ENCODE measurements at places on chromosomes 12 and 14.

- no peaks in the 10 kb centered on the region for H3K27me3 ChIP-seq
- H3K36me3 ChIP-seq, result no peaks in the 10 kb centered on the region
These were observed 181.3 kb downstream of the KIF26A start for GRCh38 chr14:104319491-104320241.

DNA sequence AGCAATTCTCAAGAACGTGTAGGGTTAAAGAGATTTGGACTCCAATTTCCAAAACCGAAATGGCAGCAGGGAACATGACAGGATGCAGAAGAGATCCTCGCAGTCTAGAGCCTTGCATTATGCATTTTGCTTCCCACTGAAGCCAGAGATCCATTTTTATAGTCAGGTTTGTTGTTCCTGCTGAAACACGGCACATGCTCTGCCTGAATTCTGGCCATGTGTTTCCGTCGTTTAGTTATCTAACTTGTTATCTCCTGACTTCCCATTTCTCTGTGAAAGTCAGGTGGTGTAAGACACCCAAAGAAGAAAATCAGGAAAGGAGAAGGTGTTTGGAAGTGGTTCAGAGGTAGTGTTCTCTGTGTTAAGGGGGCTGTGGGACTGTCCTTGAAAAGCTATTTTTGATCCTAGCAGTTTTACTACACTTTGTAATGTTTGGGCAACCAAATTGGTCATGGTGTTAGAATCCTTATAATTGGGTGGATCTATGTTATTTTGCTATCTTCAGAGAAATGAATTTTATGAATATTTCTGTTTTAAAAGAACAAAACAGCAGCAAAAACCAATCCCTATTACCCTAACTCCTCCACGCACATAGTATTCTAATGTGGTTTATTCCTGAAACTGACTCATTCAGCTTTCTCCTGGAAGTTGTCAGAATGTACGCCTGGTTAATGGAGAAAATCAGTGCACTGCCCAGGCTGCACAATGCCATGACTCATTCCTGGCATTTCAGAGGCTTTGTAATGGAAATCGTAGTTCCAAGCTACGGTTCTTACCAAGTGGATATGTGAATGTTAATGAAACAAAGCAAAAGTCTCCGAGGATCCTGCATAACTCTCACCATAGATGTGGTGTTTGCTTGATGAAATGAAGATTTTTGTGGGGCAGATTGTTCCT lies 110.1 kb downstream of the SAMD4A start:
- H3K4me1 ChIP-seq, result peaks cover 6% of the 10 kb centered on the region
- peaks cover 21% of the 10 kb centered on the region for H3K27me3 ChIP-seq
- no peak overlapping the region for H3K27ac ChIP-seq
- H3K36me3 ChIP-seq, result no peaks in the 10 kb centered on the region
- no peak overlapping the region for H3K4me3 ChIP-seq

GRCh38 chr14:103707329-103708263 lies 7.7 kb downstream of the XRCC3 start:
- DNase-seq, result no peak
- no peak overlapping the region for H3K27ac ChIP-seq
- H3K4me1 ChIP-seq, result peaks cover 5% of the 10 kb centered on the region
- peaks cover 30% of the 10 kb centered on the region for H3K36me3 ChIP-seq
- no peak overlapping the region for H3K4me3 ChIP-seq

GRCh38 chr12:124168016-124168786 lies 126.7 kb upstream of the RFLNA start:
- no peaks in the 10 kb centered on the region for H3K36me3 ChIP-seq
- no peak overlapping the region for H3K27ac ChIP-seq
- H3K27me3 ChIP-seq, result peaks cover 1% of the 10 kb centered on the region
- no peaks in the 10 kb centered on the region for H3K4me1 ChIP-seq
- no peak for DNase-seq

DNA sequence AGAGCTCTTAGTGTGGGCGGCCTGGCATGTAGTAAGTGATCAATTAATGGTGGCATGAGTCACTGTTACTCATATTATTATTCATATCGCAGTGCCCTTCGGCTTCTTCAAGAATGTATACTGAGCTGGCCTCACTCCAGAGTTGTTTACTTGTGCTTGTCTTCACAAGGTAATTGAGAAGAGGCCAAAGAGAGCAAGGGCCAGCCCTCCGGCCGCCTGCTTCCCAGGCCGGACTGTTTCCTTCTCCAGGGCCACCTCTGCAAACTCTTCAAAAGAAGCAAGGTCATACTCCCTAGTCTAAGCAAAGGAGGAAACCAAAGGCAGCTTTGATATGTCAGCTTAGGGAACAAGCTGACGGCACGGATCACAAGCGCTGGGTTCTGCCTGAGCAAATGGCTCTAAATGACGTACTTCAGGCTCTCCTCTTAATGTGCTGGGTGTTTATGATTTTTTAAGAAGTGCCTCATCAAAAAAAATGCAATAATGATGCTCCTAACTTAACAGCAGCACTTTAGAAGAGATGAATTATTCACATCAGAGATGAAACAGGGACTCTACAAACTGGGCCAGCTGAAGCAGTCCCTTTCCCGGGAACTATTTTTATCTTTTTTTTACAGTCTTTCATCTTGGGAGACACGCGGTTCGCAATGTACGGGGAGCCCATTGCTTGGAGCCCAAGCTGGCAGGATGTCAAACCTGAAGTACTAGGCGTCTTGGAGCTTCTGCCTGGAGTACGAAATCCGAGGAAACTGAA lies 65.6 kb upstream of the DLK1 start:
- H3K27ac ChIP-seq, result no peak overlapping the region
- H3K36me3 ChIP-seq, result no peaks in the 10 kb centered on the region
- H3K27me3 ChIP-seq, result peaks cover 4% of the 10 kb centered on the region
- peaks cover 2% of the 10 kb centered on the region for H3K4me1 ChIP-seq
- no peak overlapping the region for H3K4me3 ChIP-seq

Measured in activated CD4-positive, alpha-beta T cell treated with anti-CD3 and anti-CD28 coated beads, Interleukin-2, amount 10 ng/mL, durations not matched to agents 24 days and 14 days (primary cell).